Fibroblast of the conjunctiva (primary cell): ENCODE measurements at places on chromosomes 16 and 17.

DNA sequence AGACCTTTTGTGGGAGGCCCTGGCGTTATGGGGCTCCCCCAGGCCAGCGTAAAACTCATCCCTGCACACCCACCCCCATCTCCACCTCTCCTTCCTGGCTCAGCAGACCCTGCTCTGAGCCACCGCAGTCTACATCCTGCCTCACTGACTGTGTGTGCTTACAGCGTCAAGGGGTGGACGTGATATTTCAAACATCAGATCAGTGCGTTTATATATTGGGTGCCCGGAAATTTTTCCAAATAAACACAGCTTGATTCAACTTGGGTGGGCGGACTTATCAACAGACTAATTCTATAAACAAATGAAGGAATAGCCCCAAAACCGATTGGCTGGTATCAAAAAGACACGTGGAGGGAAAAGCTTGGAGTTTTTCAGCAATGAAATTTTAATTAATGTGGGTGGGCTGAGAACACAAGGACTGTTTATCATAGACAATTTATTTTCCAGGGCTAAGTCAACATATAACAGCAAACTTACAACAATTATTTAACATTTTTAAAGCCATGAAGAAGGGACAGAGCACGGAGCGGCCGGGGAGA, at the start of gene FOXL1:
Gene FOXL1 (plus strand): TSS at position 489 of the 539 bp plus-strand sequence. CDS start 175 bp downstream, outside the sequence.
- no peak for DNase-seq

GRCh38 chr16:76766538-76766937, 424.5 kb upstream of the MON1B start:
- no peak for DNase-seq

GRCh38 chr16:88619859-88620815, 18.2 kb upstream of the IL17C start:
- DNase-seq = no peak

DNA sequence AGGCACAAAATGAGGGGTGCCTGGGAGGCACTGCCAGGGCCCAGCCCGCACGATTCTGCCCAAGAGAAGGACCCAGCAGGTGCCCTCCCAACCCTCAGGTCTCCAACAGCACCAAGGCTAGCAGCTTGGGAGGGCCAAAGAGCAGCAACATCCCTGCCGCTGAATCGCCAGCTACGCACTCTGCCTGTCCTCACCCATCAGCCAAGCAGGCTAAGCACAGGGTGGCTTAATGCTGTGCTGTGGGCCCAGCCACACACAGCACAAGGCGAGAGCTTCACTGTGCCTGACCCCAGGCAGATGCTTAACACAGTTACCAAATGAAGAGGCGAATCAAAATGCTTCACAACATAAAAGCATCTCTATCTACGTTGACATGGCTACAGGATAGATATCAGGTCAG, 10.6 kb upstream of the MRPL38 start:
- DNase-seq = no peak

DNA sequence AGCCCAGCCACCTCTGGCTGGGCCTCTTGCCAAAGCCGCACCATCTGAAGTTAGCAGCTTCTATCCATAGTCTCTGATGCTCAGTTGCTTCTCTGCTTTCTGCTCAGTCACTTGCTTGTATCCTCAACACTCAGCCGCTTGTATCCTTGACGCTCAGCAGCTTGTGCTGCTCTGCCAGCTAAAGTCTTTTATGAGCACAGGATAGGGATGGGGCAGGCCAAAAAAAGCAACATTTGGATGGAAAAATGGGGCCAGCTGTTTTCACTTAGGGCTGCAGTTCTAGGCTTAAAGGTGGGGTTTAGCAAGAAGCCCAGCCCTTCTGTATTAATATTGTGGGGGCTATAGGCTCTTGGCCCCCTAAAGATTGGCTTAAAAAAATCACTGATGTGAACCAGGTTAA, 739.4 kb downstream of the CDH8 start:
- no peak for DNase-seq

DNA sequence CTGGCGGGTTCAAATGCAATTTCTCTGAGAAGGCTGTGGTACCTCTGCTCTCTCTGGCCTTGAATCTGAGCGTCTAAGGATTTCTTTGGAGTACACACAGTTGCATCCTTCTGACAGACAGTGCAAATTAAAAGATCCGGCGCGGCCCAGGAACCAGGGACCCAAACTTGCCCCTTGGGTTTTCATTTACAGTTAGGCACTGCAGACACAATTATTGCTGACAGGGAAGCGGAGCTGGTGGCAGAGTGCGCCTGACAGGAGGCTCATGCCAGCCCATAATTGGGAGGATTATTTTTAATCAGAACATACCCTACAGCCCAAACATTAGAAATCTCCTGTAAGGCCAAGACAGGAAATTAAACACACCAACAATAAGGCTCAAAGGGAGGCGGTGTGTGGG, 1023.4 kb upstream of the RBFOX1 start:
- no peak for DNase-seq

- DNase-seq = no peak
Measured at GRCh38 chr17:17824119-17824782, 12.5 kb downstream of the SREBF1 start.

GRCh38 chr16:48623304-48624016, 13.5 kb upstream of the N4BP1 start:
- DNase-seq = peak; percentile 60
